IgD-negative memory B cell (primary cell): ENCODE measurements at places on chromosomes 5 and 9. TPM values are rescaled to one million over a fixed set of nuclear protein-coding genes. Genes with fewer than 3 reads are reported as not detected.

The DMRT2 gene
- polyA plus RNA-seq: not detected

The LOX gene
- not detected for polyA plus RNA-seq

The AQP3 gene
- 18.7 TPM for polyA plus RNA-seq

The OR1L4 gene
- polyA plus RNA-seq: not detected

The SCAI gene
- polyA plus RNA-seq: 4.9 TPM

The PCDHA9 gene
- polyA plus RNA-seq: not detected

The FAM169A gene
- polyA plus RNA-seq: 1.6 TPM

The PCDHA7 gene
- polyA plus RNA-seq: not detected

The PCDHGB3 gene
- polyA plus RNA-seq: not detected

The GDNF gene
- not detected for polyA plus RNA-seq

The ARSI gene
- not detected for polyA plus RNA-seq

The INSL6 gene
- polyA plus RNA-seq: 0.38 TPM

The MSX2 gene
- polyA plus RNA-seq: not detected

The GLIPR2 gene
- polyA plus RNA-seq: 36.2 TPM

The NSMF gene
- polyA plus RNA-seq: 3.4 TPM

The IFNA13 gene
- polyA plus RNA-seq: not detected

The OR1J2 gene
- not detected for polyA plus RNA-seq

The C9orf57 gene
- polyA plus RNA-seq: not detected

The LCN15 gene
- not detected for polyA plus RNA-seq

The ZNF366 gene
- polyA plus RNA-seq: not detected

The POMT1 gene
- 5.1 TPM for polyA plus RNA-seq

The PCDHB11 gene
- polyA plus RNA-seq: not detected

The SPINK6 gene
- polyA plus RNA-seq: not detected

The FNIP1 gene
- polyA plus RNA-seq: 21.9 TPM
